Activated T-cell treated with anti-CD3 and anti-CD28 coated beads, Interleukin-2, amount 50 U/mL, for 72 hours (primary cell): ENCODE measurements at places on chromosomes 7 and 10. TPM values are rescaled to one million over a fixed set of nuclear protein-coding genes. Genes with fewer than 3 reads are reported as not detected.

ZNF736 gene
- 31.0 TPM for total RNA-seq

AGFG2 gene
- 53.7 TPM for total RNA-seq

BBIP1 gene
- 25.7 TPM for total RNA-seq

DAGLB gene
- 17.9 TPM for total RNA-seq

- no peaks in the 10 kb centered on the region for H3K36me3 ChIP-seq
- no peak overlapping the region for H3K27ac ChIP-seq
- H3K27me3 ChIP-seq = peaks cover 29% of the 10 kb centered on the region
- peaks cover 13% of the 10 kb centered on the region for H3K4me1 ChIP-seq
- peak; percentile 17 for DNase-seq
These were observed 48.9 kb upstream of the PAX2 start for GRCh38 chr10:100696477-100696901.

DNA sequence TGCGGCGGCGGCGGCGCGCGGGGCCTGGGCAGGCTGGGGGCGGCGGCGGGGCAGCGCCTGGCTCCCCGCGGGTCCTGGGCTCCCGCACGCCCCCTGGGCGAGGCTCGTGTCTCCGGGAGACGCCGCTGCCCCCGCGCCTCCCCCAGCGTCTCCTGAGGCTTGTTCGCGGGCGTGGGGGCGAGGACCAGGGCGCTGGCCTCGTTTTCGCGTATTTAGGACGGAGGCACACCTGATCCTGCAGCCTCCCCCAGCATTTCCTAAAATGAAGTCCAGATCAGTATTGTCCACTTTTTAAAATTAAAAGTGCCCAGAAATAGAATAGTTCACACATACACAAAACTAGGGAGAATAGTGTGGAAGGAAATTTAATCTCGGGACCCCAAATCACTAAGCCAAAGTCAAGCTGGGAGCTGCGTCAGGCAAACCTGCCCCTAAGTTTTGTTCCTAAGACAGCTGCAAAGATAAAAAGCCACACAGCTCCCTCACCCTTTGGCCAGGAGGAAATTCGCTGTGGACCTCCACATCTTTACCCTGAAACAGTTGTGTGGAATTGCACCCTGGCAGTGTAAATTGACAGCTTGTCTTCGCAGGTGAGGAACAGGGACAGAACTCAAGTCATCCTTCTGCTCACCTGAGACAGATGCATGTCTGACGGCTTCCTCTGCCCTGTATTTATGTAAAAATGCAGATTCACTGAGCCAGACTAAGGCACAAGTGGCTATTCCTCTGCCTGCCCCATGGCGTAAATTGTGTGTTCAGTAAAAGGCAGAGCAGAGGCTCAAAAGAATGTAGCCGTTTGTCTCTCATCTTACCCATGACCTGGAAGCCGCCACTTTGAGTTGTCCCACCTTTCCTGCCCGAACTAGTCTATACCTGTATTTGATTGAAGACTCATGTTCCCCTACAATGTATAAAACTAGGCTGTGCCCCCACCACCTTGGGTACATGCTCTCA lies 740 bp downstream of the GALNT11 start:
- no peak for DNase-seq
- no peaks in the 10 kb centered on the region for H3K27me3 ChIP-seq
- no peak overlapping the region for H3K27ac ChIP-seq

DNA sequence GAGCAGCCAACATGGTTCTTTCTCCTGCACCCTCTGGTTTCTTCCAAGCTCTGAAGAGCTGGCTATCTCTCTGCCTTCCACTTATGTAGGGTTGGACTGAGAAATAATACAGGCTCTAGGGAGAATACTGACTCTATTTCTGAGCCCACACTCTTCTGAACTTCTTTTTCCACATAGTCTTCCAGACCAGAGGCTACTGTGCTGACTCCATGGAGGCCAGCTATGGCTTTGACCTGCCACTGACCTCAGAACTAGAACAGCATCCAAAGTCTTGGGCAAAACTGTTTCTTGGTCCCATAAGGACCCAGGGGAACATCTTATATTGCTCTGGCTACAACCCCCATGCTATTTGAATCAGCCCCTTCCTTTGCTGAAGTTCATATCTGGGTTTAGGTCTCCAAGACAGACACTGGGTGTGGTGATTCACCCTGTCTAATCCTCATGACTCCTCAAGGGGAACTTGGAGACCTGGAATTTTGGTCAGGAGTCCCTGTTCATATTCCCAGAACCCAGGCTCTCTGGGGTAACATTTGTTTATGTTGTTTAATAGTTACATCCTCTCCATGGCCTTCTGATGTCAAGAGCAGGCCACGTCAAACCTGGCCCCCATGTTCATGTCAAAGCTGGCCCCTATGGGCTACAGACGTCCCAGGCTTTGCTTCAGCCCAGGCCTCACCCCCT lies 12.1 kb upstream of the PLAU start:
- peaks cover 10% of the 10 kb centered on the region for H3K4me1 ChIP-seq
- no peak overlapping the region for H3K27ac ChIP-seq
- H3K4me3 ChIP-seq = no peak overlapping the region
- no peak for DNase-seq

- no peaks in the 10 kb centered on the region for H3K27me3 ChIP-seq
- no peaks in the 10 kb centered on the region for H3K36me3 ChIP-seq
- no peaks in the 10 kb centered on the region for H3K4me1 ChIP-seq
- H3K4me3 ChIP-seq = no peak overlapping the region
- no peak for DNase-seq
These were observed 19.3 kb downstream of the ZNF786 start for GRCh38 chr7:149071182-149071635.

GRCh38 chr7:40811666-40812065 lies 676.9 kb downstream of the SUGCT start:
- H3K4me1 ChIP-seq = no peaks in the 10 kb centered on the region
- peaks cover 8% of the 10 kb centered on the region for H3K36me3 ChIP-seq
- H3K27ac ChIP-seq = no peak overlapping the region

GRCh38 chr10:133405272-133405671 lies 11.3 kb downstream of the MTG1 start:
- H3K27ac ChIP-seq = no peak overlapping the region
- no peaks in the 10 kb centered on the region for H3K27me3 ChIP-seq

DNA sequence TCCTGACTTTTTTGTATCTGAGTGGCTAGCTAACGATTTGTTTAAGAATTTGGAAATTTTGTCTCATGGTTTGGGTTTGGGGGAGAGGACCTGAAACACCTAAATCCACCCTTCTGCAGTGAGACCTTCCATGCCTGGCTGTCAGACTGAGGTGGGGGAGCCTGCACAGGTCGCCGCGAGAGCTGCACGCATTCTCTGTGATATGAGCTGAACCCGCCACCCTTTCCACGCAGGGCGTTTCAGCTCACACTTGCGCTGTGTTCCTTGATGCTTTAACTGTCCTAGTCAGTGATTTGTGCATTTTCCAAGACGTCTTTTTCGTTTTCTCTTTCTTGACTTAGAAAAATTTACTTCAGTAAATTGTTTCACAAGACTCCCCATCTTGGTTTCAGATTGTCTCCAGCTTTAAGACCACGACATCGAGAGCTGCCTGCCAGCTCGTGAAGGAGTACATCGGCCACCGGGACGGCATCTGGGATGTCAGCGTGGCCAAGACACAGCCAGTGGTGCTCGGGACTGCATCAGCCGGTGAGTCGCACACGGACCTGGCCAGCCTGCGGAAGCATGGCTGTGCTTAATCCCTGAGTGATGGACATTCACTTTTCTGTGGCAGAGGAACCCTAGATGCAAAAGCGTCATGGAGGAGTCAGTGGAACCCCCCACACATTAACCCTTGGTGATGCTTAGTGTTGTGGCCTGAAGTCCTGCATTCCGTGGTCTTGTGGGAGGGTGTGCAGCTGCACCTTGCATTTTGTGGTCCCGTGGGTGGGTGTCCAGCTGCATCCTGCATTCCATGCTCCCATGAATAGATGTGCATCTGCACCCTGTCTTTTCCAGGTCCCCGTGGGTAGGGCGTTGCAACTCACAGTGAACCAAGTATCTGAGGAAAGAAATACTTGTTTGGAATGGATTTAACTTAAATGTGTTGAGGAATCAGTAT lies 28.1 kb downstream of the WDR37 start:
- peaks cover 4% of the 10 kb centered on the region for H3K4me1 ChIP-seq
- DNase-seq = no peak
- H3K36me3 ChIP-seq = peaks cover 33% of the 10 kb centered on the region

DNA sequence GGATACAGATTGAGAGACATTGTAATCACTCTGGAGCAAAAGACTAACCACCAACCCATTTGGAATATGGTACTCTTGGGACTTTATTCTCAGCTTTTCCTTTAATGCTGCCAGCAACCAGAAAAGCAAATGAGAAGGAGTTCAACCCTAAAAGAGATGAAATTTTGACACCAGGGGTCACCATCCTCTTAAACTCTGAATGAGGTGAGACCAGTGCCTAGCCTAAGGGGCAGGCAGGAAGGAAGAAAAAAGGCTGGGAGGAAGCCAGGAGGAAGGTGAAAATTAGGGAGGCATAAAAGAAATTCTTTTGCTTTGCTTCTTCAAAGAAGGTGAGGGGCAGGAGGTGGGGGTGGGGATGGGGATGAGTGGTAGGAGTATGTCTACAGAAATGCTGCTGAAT lies 135.8 kb downstream of the JAZF1 start:
- H3K36me3 ChIP-seq = peaks cover 3% of the 10 kb centered on the region
- no peak overlapping the region for H3K27ac ChIP-seq
- peaks cover 57% of the 10 kb centered on the region for H3K27me3 ChIP-seq
- H3K4me3 ChIP-seq = no peak overlapping the region
